Spinal cord (tissue), 10 donors: ENCODE measurements at places on chromosomes 5 and 9. TPM values are rescaled to one million over a fixed set of nuclear protein-coding genes. Genes with fewer than 3 reads are reported as not detected.

OR13C9 gene
- 0.17 TPM for total RNA-seq

GRCh38 chr9:99828054-99828416 is 6.3 kb downstream of the NR4A3 start:
- no peak for DNase-seq

DNA sequence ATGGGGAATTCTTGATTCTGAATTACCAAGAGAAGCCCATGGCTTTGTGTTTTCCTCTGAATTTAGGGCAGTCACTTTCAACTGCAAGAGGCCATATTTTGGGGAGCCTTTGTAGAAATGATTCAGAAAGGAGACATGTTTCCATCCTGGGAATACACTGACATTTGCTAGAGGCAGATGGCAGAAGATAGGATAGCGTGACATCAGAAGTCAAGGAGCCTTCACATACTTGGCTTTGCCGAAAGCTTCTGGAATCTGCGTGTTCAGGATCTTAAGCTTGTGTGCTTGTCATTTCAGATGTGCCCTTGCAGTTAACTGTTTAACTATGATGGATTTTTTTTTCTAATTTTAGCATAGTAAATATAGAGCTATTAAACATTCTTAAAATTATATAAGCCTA is 296.2 kb downstream of the ARHGEF28 start:
- no peak for DNase-seq

DNA sequence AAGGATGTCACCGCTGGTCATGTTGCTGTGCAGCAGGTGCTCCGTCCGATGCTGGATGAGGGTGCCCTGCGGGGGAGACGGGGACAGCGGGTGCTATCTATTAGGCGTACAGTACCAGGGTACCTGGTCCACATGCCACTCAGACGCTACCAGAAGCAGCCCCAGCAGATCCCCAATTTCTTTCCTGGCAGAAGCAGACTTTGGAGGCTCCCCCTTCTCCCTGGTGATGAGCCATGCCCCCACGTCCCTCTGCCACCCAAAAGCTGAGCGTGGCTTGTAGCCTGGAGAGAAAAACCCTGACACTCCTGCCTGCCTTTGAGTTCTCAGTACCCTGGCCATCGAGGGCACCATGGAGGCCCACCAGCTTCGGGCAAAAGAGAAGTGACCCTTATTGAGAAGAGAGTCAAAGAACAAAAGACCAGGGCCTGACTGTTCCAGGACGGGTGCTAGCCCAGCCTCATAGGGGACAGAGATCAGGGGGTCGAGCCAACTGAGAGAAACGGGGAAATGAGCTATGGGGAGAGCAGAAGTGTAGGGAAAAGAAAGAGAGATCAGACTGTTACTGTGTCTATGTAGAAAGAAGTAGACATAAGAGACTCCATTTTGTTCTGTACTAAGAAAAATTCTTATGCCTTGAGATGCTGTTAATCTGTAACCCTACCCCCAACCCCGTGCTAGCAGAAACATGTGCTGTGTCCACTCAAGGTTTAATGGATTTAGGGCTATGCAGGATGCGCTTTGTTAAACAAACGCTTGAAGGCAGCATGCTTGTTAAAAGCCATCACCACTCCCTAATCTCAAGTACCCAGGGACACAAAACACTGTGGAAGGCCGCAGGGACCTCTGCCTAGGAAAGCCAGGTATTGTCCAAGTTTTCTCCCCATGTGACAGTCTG is 62.0 kb upstream of the ZNF354B start:
- DNase-seq = no peak

- DNase-seq = no peak
Measured at GRCh38 chr5:142432961-142433360, 108.1 kb upstream of the SPRY4 start.
